A673 (cell line): ENCODE measurements at places on chromosomes 5 and 9. TPM values are rescaled to one million over a fixed set of nuclear protein-coding genes. Genes with fewer than 3 reads are reported as not detected.
A peak's percentile ranks its signal among the peaks of the same experiment; 100 is the strongest.

The CYLC2 gene
- total RNA-seq = not detected in 2 replicates

DNA sequence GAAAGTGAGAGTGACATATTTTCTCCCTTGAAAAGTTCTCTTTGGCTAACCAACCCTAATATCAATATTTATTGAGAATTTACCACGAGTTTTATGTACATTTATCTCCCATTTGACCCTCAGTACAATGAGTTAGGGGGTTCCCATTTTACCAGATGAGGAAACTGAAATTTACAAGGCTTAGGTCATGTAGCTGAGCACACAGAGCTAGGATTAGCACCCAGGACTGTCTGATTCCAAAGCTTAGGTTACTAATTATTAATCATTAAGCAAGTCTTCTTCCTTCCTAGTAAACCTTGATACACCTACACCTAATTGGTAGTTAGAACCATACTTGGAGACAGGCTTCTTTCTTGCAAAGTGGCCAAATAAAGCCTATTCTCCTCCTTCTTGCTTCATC, 12.2 kb downstream of the SLC1A1 start:
- no peak overlapping the region for H3K4me3 ChIP-seq
- H3K4me1 ChIP-seq = no peaks in the 10 kb centered on the region
- DNase-seq = no peak
- H3K27ac ChIP-seq = no peak overlapping the region
- H3K27me3 ChIP-seq = no peaks in the 10 kb centered on the region

- H3K4me3 ChIP-seq = no peak overlapping the region
- no peak for DNase-seq
- H3K36me3 ChIP-seq = no peaks in the 10 kb centered on the region
- no peak overlapping the region for H3K27ac ChIP-seq
These were observed 103.0 kb downstream of the NPR3 start for GRCh38 chr5:32814141-32814540.

GRCh38 chr9:131391020-131391419, 2.9 kb upstream of the PRRC2B start:
- H3K27ac ChIP-seq = no peak overlapping the region
- DNase-seq = no peak
- peaks cover 14% of the 10 kb centered on the region for H3K4me1 ChIP-seq
- H3K4me3 ChIP-seq = no peak overlapping the region

DNA sequence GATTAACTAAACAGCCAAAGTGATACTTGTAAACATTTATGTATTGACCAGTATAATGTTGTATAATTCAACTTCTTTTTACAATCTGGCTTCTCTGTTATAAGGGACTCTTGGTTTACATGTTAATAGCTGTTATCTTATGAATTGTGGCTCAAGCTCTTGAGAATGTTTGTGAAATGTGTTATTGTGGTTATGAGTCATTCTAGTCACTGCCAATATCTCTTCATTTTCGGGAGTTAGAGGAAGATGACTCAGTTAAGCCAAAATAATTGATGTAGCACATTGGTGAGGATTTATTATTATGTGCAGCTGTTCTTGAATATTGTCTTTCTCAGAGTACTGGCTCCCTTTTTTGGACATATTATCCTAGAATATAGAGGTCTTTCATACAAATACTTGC, 655.2 kb upstream of the RIOK2 start:
- DNase-seq = peak; percentile 89
- no peaks in the 10 kb centered on the region for H3K27me3 ChIP-seq
- no peaks in the 10 kb centered on the region for H3K36me3 ChIP-seq
- H3K4me3 ChIP-seq = no peak overlapping the region
- H3K27ac ChIP-seq = peak overlapping the region; percentile 23
- peaks cover 20% of the 10 kb centered on the region for H3K4me1 ChIP-seq

DNA sequence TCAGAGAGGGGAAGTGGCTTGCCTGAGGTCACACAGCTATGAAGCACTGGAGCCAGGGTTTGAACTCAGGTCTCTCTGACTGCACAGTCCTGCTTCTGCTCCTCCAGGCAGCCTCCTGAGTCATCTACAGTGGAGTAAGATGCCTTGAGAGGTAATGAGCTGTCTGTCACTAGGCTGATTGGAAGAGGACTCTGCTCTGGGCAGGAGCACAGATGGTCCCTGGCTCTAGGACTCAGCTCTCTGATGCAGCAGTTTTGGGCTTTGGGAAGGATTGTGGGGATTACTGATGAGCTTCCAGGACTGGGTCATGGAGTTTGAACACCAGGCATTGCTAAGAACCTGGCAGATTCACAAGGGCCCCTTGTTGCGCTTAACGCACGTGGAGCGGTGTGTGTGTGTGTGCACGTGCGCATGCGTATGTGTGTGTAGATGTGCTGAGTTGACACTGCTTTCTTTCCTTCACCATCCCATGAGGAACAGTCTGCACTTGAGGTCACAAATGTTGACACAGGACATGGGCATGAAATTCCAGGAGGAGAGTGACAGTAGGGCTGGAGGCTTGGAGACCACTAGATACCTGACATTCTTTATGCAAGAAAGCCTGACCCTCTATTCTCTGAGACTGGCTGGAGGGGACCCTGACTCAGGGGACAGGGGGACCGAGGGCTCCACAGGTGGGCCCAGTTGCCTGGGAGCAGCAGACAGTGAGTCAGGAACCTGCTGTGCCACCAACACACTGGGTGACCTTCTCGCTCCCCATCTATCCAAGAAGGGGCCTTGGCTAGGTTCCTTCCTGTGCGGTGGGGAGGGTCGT, 170.5 kb downstream of the RGS3 start:
- H3K4me3 ChIP-seq = no peak overlapping the region
- H3K27ac ChIP-seq = no peak overlapping the region
- no peak for DNase-seq
- H3K27me3 ChIP-seq = no peaks in the 10 kb centered on the region

DNA sequence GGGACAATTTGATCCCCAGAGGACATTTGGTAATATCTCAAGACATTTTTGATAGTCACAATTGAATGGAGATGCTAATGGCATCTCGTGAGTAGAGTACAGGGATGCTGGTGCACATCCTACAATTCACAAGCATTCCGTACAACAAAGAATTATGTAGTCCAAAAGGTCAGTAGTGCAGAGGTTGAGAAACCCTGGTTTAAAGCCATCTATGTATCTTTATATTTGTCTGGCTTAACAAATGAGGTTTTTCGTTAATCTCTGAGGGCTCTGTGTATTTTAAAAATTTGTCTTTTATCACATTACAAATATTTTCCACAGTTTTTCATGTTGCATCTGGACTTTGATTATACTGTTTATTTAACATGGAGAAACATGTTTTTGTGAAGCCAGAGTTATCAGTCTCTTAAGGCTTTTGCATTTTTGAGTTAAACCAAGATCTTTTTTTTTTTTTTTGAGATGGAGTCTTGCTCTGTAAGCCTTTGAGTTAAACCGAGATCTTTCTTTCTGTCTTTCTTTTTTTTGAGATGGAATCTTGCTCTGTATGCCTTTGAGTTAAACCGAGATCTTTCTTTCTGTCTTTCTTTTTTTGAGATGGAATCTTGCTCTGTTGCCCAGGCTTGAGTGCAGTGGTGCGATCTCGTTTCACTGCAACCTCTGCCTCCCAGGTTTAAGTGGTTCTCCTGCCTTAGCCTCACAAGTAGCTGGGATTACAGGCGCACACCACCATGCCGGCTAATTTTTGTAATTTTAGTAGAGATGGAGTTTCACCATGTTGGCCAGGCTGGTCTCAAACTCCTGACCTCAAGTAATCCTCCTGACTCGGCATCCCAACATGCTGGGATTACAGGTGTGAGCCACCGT, 2.8 kb downstream of the HSDL2 start:
- H3K36me3 ChIP-seq = no peaks in the 10 kb centered on the region
- H3K4me1 ChIP-seq = no peaks in the 10 kb centered on the region

GRCh38 chr9:101126556-101126955, 98.0 kb downstream of the PLPPR1 start:
- no peak for DNase-seq
- H3K36me3 ChIP-seq = no peaks in the 10 kb centered on the region
- no peaks in the 10 kb centered on the region for H3K27me3 ChIP-seq
- no peak overlapping the region for H3K4me3 ChIP-seq

The SPARC gene
- 268 and 339 TPM in 2 replicates for total RNA-seq

The SEMA4D gene
- total RNA-seq = 14.2 and 16.7 TPM in 2 replicates

GRCh38 chr9:90722071-90722470, 79.4 kb upstream of the DIRAS2 start:
- H3K36me3 ChIP-seq = no peaks in the 10 kb centered on the region
- no peak overlapping the region for H3K27ac ChIP-seq
- DNase-seq = no peak
- H3K4me3 ChIP-seq = no peak overlapping the region

The TMEM215 gene
- not detected in 2 replicates for total RNA-seq

DNA sequence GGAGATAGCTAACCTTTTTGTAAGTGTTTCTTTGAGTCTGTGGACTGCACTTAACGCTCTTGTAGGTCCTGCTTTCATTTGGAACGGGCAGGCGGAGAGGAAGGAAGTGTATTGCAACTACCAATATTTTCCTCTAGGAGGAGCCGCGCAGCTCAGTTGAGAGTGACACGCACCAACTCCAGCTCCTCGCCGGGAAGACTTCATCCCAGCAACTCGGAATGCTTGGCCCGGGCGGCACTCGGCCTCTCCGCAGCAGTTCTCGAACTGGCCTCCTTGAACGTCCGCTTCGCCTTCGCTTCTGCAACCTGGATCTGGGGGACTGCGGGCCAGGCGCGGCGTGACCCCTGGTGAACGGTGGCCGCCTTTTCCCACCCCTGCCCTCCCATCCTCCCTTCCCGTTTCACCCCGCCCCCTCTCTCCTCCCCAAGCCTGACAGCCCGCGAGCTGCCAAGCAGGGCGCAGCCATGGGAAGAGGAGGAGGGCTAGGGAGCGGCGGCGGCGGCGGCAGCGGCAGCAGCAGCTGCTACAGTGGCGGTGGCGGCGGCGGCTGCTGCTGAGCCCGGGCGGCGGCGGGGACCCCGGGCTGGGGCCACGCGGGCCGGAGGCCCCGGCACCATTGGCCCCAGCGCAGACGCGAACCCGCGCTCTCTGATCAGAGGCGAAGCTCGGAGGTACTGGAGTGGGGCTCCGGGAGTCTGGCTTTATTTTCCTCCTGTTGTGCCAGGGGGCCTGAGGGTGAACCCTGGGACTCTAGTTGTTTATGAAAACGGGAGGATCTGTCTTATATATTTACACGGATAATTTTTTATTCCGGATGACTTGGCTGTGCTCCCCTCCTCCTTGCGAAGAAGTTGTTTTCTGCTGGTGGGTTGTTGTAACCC, at the start of gene GHR:
Gene GHR, plus strand, starts transcription at position 155 of the 881 bp plus-strand sequence. CDS start 142,436 bp downstream, outside the sequence.
- no peak within 1 kb of the TSS for H3K27ac ChIP-seq
- H3K27me3 ChIP-seq = peaks cover 24% of the 10 kb centered on the region
- peaks cover 5% of the 10 kb centered on the region for H3K4me1 ChIP-seq
- H3K36me3 ChIP-seq = no peaks in the 10 kb centered on the region
- peak within 1 kb of the TSS; percentile 47 for H3K4me3 ChIP-seq

The PDZD2 gene
- total RNA-seq = 2.2 and 2.3 TPM in 2 replicates

The FAM151B gene
- total RNA-seq = 4.0 and 4.3 TPM in 2 replicates

- DNase-seq = no peak
- no peaks in the 10 kb centered on the region for H3K36me3 ChIP-seq
- H3K4me3 ChIP-seq = no peak overlapping the region
- H3K27me3 ChIP-seq = peaks cover 24% of the 10 kb centered on the region
- H3K27ac ChIP-seq = no peak overlapping the region
These were observed 12.8 kb upstream of the MED10 start for GRCh38 chr5:6391151-6391550.

GRCh38 chr5:152631221-152631620, 226.1 kb upstream of the NMUR2 start:
- no peaks in the 10 kb centered on the region for H3K4me1 ChIP-seq
- H3K36me3 ChIP-seq = no peaks in the 10 kb centered on the region

- H3K27ac ChIP-seq = peak within 1 kb of the TSS; percentile 76
- H3K27me3 ChIP-seq = no peaks in the 10 kb centered on the region
- H3K36me3 ChIP-seq = peaks cover 32% of the 10 kb centered on the region
- H3K4me3 ChIP-seq = peak within 1 kb of the TSS; percentile 82
- DNase-seq = peak; percentile 87
These were observed at the start of gene NSD1 for GRCh38 chr5:177133096-177133852. Gene NSD1, plus strand, starts transcription at chr5:177133773. Its CDS starts 1,331 bp downstream, at chr5:177135104.

The CKMT2 gene
- total RNA-seq = not detected in 2 replicates

DNA sequence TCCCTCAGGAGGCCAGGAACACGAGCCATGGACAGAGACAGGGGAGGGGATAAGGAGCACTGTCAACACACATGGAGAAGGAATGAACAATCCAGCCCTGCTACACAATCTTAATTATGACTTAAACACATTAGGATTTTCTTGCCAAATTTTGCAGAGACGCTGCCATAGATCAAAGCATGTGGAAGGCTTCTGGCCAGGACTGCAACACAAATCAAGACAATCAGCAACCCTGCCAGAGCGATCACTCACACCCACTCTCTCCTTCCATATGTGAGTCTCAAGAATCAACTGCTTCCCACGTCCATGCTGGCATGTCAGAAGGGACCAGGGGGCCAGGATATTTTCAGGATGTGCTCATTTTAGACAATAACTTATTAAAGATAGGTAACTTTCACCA, 85.6 kb downstream of the ROR2 start:
- H3K4me3 ChIP-seq = no peak overlapping the region
- H3K27ac ChIP-seq = no peak overlapping the region

- no peaks in the 10 kb centered on the region for H3K4me1 ChIP-seq
- H3K4me3 ChIP-seq = no peak overlapping the region
- H3K27ac ChIP-seq = no peak overlapping the region
These were observed 21.0 kb upstream of the TOR1B start for GRCh38 chr9:129781981-129782380.

GRCh38 chr5:17852740-17853139, 218.5 kb downstream of the TAF11L14 start:
- no peak overlapping the region for H3K4me3 ChIP-seq
- no peaks in the 10 kb centered on the region for H3K27me3 ChIP-seq
- peaks cover 19% of the 10 kb centered on the region for H3K4me1 ChIP-seq
- no peak overlapping the region for H3K27ac ChIP-seq
- no peaks in the 10 kb centered on the region for H3K36me3 ChIP-seq

GRCh38 chr5:73183481-73183891, 10.5 kb downstream of the TMEM174 start:
- H3K27me3 ChIP-seq = peaks cover 6% of the 10 kb centered on the region
- DNase-seq = no peak
- H3K36me3 ChIP-seq = no peaks in the 10 kb centered on the region
- H3K4me3 ChIP-seq = no peak overlapping the region

The CYSRT1 gene
- 0.37 TPM in 1 of 2 replicates, not detected in the other for total RNA-seq

The ADGRD2 gene
- not detected in 2 replicates for total RNA-seq
